ENCODE measurements at places on chromosomes 11 and 22.
A peak's percentile ranks its signal among the peaks of the same experiment; 100 is the strongest.

DNA sequence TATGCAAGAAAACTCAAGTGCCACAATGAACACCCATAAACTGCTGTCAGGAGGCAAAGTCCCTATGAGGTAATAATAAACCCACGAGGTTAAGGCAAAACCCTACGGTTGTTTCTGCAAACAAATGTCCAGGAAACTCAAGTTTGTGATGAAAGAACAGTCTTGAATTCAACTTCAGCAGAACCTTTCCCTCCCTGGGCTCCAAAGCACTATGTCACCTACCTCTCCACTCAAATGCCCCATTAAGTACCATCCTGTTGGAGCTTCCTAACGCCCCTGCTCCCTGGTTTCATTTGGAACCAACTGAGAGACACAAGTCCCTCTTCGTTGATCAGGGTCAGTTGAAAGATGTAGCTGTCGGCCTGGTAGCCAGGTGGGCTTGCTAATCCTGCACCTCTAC is 2.6 kb upstream of the C11orf91 start:
- DNase-seq: no peak

DNA sequence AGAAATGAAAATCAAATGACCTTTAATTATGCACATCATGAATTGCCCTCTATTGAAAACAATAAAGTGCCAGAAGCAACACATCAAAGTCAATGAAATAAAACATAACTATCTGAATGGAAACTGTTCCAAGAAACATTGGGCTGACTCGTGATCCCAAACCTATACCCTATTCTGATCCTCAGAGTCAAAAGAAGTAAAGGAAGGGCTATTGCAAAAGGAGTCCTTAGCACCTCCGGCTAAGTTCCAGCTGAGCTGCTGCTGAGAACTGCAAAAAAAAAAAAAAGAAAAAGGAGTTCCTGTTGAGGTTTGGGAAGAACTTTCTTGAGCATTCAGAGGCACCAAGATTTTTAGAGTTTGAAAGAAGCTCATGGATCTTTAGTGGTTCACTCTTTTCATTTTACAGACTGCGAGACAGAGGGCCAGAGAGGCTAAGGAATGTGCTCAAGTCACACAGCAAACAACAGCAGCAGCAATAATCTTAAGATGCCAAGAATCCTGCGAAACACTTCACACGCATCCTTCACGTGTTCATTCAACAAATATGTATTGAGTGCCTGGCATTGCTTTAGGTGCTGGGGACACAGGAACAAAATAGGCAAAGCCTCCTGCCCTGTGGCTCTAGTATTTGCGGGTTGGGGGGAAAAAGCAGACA is 841 bp upstream of the TMPRSS13 start:
- DNase-seq: no peak

DNA sequence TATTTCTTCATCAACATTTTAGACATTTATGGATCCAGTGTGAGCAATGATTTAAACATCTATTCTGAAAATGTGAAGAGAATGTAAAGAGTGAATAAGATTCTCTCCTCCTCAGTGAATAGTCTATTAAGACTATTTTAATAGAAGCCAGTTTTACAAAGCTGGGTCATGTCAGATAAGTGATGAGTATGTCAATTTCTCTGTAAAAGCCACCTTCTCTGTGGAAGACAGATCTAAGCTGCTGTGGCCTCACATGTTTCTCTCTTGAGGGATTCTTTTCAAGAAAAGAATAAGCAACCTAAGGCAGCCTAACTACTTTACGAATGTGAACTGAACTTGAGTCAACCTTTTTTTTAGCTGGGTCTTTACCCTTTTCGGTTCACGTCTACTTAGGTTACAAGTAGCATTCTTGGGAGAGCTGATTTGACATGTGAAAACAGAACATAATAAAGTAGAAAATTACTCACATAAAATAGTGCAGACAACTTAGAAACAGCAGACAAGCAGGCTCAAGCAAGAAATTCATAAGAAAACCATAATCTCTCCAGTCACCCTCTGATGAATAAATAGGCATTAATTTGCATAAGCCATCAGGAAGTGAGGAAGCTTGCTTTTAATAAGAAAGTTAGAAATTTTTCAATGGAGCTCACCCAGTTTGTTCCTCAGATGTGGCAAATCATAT is 9.9 kb downstream of the CTSC start:
- no peak for DNase-seq

- no peak for DNase-seq
These were observed 105.0 kb upstream of the CSNK2A3 start for GRCh38 chr11:11458001-11458400.

DNA sequence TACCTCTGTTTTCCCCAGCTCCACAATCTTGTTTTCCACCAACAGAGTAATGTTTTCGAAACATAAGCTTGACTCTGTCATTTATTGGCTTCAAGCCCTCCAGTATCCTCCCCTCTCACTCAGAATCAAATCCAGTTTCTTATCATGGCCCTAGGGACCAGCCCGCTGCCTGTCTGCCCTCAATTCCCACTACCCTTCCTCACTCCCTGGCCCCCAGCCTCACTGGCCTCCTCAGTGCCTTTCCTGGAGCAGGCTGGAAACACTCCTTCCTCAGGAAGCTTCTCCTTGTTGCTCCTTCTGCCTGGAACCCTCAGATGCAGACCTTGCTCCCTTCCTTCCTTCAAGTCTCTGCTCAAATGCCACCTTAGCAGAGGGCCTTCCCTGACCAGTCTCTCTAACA is 3.9 kb downstream of the POLD4 start:
- DNase-seq: no peak

GRCh38 chr11:110125632-110126031 is 32.4 kb downstream of the ZC3H12C start:
- DNase-seq: no peak

DNA sequence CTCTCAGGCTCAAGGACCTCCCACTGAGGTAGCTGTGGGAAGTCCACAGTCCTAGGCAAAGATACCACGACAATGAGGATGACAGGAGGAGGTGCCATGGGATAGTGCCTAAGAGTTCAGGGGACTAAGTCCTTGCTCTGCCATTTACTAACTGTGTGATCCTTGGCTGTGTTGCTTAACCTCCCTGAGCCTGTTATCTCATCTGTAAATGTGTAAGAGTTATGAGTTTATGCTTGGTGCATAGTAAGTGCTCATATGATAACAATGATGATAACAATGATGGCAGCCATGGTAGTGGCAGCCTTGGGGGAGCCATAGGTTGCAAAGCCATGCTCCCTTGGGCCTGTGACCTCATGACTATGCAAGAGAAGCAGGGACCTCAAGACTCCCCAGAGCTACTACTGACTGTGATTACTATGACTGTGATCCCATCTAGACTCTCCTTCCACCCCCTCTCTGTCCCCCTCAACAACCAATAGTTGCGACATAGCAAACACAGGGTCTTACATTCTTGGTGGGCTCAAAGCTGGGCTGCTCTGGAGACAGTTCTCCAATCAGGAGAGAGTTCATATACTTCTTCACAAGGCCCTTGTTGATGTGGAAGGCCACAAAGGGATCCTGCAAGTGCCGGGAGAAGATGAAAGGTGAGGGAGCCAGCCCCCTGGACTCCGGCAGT is 3.9 kb downstream of the FADS1 start:
- no peak for DNase-seq

DNA sequence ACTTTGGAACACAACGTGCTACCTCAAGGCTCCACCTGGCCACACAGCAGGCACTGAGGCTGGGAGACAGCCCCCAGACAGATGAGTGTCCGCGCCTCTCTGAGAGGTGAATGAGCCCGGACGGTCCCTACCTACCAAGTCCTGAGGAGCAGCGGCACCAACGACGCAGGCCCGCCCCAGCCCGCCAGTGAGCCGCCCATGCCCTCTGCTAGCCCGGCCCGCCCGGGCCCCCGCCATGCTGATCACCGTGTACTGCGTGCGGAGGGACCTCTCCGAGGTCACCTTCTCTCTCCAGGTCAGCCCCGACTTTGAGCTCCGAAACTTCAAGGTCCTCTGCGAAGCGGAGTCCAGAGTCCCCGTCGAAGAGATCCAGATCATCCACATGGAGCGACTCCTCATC is at the start of gene DDI1:
Gene DDI1, plus strand, starts transcription at position 53 of the 400 bp plus-strand sequence. Its CDS starts 183 bp downstream, at position 236.
- DNase-seq: no peak

DNA sequence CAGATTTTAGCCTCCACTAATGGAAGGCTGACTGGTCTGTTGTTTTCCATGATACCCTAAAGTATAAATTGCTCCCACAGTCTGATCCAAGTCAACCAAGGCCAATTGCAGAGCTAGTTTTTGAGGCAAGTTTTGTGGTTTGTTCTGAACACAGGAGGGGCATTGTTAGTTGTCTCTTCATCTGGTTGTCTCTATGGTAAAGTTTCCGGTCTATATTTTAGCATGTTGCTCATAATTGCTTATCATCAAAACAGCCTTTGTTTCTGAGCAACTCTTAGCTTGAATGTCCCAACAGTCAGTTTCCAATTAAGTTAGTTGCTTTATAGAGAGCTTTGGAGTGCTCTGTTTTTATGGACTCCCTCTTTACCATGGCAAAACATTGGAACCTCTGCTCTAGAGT is 217.6 kb upstream of the CARD18 start:
- DNase-seq: no peak

GRCh38 chr11:94926698-94927237 is 46.6 kb downstream of the CWC15 start:
- DNase-seq: no peak

DNA sequence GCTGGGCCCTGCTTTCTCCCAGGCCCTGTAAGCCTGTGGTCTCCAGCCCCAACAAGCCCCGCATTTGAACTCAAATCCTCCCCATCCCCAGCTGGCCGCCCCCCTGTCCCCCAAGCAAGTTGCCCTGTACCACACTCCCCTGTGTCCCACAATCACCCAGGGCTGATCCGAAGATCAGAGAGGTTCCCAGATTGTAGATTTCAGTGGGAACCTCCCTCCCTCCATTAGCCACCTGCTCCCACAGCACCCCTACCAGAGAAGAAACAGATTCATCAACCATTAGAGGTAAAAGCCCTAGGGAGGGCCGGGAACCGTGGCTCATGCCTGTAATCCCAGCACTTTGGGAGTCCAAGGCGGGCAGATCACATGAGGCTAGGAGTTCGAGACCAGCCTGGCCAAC is 107.5 kb downstream of the FEZ1 start:
- DNase-seq: no peak

GRCh38 chr11:18229501-18229900 is 7.1 kb downstream of the SAA4 start:
- DNase-seq: no peak

DNA sequence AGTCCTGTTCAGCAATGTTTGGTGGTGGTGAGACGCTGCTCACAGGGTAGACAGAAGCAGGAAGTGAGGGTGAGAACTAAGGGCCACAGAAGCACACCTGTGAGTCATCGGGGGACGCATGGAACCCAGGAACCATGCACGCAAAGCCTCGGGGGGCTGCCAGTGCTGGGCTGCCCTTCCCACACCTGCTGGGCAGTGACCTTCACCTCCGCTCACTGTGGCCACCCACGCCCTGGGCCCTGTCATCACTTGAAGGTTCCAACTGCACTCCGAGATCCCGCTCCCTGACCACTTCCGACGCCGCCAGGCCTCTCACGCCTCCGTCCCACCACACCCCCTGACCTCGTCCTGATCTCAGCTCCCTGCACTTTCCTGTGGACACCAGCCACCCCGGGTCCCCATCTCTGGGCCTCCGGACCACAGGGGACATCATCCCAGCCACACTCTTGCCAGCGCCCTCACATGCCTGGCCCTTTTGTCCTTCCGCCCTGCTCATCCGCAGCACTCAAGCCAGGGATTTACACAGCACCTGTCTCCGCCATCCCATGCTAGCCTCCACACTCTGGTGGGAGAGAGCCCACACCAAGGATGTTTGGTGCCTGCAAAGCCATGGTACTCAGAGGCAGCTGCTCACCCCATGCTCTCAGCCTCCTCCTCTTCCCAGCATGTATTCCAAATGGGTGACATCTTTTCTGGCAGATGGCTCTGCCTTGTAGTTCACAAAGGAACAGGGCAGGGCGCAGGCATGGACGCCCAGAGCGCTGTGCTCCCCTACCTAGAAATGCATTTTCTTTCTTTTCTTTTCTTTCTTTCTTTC is 23.1 kb upstream of the ATXN10 start:
- no peak for DNase-seq

- DNase-seq: no peak
These were observed 299.7 kb downstream of the TTC28 start for GRCh38 chr22:28379951-28380350.

DNA sequence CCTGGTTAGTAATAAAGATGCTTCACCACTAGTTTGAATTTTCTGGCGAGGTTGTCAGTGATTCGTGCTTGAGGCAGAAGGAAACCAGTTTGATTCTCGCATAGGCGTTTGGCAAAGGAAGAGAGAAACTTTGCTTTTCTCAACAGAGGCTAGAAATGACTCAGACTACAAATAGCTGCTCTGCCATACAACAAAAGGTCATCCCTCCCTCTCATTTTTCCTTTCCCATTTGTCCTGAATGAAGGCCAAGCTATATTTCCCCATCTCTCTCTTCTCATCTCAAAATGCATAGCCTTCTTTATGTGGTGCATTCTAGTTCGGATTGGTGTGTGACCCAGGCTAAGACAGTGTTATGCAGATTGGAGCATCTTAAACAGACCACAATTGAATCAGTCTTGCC is 741.4 kb downstream of the NTM start:
- DNase-seq: no peak

DNA sequence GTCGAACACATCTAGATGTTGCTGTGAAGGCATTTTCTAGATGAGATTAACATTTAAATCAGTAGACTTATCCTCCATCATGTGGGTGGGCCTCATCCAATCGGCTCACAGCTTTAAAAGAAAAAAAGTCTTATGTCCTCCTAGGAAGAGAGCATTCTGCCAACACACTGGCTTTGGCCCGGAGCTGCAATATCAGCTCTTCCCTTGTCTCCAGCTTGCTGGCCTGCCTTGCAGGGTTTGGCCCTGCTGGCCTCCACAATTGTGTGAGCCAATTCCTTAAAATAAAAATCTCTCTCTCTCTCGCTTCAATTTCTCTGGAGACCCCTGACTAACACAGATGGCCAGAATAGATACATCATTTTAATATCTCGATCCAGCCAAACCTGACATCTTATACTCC is 13.1 kb upstream of the ABCC8 start:
- no peak for DNase-seq

GRCh38 chr11:36016263-36016662 is 72.4 kb downstream of the LDLRAD3 start:
- DNase-seq: no peak

DNA sequence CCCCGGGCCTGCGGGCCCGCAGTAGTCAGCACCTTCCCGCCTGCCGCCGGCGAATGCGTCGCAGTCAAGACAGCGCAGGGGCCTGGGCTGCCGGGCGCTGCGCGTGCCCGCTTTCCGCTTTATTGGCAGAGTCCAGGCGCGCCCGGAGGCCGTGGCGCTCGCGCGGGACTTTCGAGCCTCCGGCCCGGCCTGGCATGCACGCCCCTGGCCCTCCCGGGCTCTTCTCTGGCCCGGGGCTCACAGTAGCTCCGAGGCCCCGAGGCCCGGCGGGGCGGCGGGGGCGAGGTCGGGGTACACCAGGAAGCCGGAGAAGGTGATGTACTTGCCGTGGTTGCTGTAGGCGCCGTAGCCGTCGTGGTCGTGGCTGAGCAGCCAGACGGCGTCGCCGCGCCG is 3.1 kb downstream of the FAM180B start:
- DNase-seq: no peak

GRCh38 chr11:104522650-104523049 is 358.7 kb upstream of the PDGFD start:
- no peak for DNase-seq

- DNase-seq: peak; percentile 40
These were observed 5.2 kb downstream of the FXYD2 start for GRCh38 chr11:117819096-117820040.

- peak; percentile 10 for DNase-seq
These were observed 40.6 kb downstream of the CADM1 start for GRCh38 chr11:115463606-115464005.

All from DMS79 (cell line).